ENCODE measurements at places on chromosomes 13 and 19.

- no peak for DNase-seq
Measured at GRCh38 chr19:37932985-37933936, 26.3 kb downstream of the SIPA1L3 start.

- DNase-seq = no peak
Measured at GRCh38 chr19:7994928-7995809, 10.3 kb downstream of the ELAVL1 start.

GRCh38 chr13:91813253-91813652 lies 414.8 kb downstream of the GPC5 start:
- DNase-seq = no peak

- no peak for DNase-seq
Measured at GRCh38 chr13:101942535-101943157, 459.2 kb downstream of the FGF14 start.

DNA sequence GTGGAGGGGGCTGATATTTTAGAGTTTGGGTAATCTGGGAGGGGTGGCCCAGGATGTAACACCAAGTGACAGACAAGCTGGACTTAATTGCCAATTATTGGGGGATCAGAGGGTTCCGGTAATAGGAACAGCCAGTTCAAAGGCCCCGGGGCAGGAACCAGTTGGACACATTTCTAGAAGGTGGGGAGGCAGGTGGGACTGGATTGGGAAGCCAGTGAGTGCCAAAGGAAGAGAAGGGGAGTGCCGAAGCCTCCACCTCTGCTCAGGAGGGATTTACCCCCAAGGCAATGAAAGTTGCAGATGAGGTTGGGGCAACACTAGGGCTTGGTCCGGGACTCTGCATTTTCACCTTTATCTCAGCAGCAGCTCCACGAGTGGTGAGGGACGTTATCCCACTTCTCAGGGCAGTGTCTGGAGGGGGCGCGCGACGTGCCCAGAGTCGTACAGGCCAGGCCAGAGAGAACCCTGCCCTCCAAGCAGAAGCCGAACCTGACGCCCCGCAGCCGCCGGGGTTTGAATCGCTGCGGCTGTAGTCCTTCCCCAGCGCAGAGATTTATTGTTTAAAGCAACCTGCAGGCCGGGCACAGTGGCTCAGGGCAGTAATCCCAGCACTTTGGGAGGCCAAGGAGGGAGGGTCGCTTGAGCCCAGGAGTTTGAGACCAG lies 5.7 kb upstream of the JUND start:
- no peak for DNase-seq

DNA sequence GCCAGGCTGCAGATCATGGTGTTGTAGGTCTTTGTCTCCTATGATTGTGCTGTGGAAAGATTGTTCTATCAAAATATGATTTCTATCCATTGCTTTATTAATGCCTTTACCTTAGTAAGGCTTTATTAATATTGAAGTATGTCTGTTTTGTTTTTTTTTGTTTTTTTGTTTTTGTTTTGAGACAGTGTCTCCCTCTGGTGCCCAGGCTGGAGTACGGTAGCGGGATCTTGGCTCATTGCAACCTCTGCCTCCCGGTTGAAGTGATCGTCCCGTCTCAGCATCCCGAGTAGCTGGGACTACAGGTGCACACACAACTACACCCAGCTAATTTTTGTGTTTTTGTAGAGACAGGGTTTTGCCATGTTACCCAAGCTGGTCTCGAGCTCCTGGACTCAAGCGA lies 7.7 kb downstream of the IRGC start:
- DNase-seq = no peak
